ENCODE measurements at places on chromosomes 4 and X. TPM values are rescaled to one million over a fixed set of nuclear protein-coding genes. Genes with fewer than 3 reads are reported as not detected.

TRIM60 gene
- total RNA-seq, result not detected

GAGE1 gene
- not detected for total RNA-seq

LGI2 gene
- total RNA-seq, result 6.2 TPM

GPC3 gene
- 61.2 TPM for total RNA-seq

CXorf58 gene
- 0.56 TPM for total RNA-seq

BEX3 gene
- 427 TPM for total RNA-seq

DGKQ gene
- 18.6 TPM for total RNA-seq

CC2D2A gene
- total RNA-seq, result 15.8 TPM

NHS gene
- total RNA-seq, result 8.2 TPM

NOX1 gene
- not detected for total RNA-seq

GAK gene
- total RNA-seq, result 124 TPM

FHDC1 gene
- 21.6 TPM for total RNA-seq

CXCL8 gene
- not detected for total RNA-seq

MAGEB10 gene
- total RNA-seq, result not detected

CTAG1B gene
- not detected for total RNA-seq

FOXR2 gene
- total RNA-seq, result not detected

PNMA5 gene
- total RNA-seq, result 0.49 TPM

DDX60 gene
- 3.6 TPM for total RNA-seq

XAGE2 gene
- not detected for total RNA-seq

PLP1 gene
- 49.9 TPM for total RNA-seq

SOD3 gene
- 11.8 TPM for total RNA-seq

UGT2A1 gene
- not detected for total RNA-seq

P2RY8 gene
- total RNA-seq, result not detected

EXOC1L gene
- not detected for total RNA-seq

TMSB15C gene
- 3.9 TPM for total RNA-seq

PAGE2B gene
- total RNA-seq, result not detected

SSX1 gene
- not detected for total RNA-seq

FAM9B gene
- total RNA-seq, result not detected

CYSLTR1 gene
- not detected for total RNA-seq

TSPAN7 gene
- total RNA-seq, result 7.2 TPM

DNASE1L1 gene
- total RNA-seq, result 16.1 TPM

IBSP gene
- total RNA-seq, result not detected

INPP4B gene
- total RNA-seq, result 0.12 TPM

RASL11B gene
- 100.0 TPM for total RNA-seq

NAP1L3 gene
- 54.9 TPM for total RNA-seq

C1QTNF7 gene
- not detected for total RNA-seq

NWD2 gene
- not detected for total RNA-seq

LRIT3 gene
- total RNA-seq, result 0.43 TPM
